DMS53 (cell line): ENCODE measurements at places on chromosomes 2 and 18.

DNA sequence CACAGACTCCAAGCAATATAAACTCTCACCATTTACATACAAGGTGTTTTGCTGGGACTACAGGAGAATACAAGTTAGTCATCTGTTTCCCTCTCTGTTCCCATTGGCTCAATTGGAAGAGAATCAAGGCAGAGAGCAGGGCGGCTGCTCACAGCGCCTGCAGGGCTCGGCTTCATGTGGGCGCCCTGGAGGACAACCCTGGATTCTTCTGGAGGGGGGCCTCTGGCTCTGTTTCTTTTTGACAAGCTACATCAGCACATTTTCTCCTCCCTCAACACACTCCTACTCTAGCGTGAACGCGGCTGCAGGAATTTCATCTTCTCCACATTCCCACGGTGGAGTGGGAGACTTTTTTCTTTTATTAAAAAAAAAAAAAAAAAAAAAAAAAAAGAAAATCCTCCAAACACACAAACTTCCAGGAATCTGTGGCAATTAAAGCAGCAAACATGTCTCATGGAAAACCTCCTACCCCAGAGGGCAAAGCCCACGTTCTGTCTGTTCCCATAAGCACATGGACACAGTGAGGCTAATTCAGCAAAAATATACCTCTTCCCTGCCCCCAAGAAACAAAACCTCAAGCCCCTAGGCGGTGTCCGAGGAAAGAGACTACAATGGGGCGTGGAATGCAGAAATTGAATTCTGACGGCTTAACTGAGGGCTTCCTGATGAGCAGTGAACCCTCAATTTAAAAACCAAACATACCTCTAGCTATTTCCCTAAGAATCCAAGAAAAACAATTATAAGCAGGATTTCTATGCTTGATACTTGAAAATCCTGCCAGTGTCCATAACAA lies 50.6 kb downstream of the PARD6G start:
- no peak for DNase-seq

DNA sequence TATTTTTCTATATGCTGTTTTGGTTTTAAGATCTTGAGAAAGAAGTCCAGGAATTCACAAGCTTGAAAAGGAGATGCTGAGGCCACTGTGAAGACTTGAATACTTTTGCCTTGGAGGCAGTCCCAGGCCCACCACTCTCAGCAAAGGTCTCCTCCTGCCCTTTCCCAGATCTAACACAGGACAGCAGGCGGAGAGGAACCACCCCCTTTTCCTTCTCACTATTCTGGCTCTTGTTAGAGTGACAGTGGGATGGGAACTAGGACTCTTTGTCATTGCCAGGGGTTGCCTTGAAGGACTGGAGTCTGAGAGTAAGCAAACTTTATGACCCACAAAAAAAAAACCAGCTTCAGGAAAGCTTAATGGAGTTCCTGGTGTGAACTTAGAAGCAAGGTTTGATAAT lies 54.7 kb downstream of the E2F6 start:
- no peak for DNase-seq

DNA sequence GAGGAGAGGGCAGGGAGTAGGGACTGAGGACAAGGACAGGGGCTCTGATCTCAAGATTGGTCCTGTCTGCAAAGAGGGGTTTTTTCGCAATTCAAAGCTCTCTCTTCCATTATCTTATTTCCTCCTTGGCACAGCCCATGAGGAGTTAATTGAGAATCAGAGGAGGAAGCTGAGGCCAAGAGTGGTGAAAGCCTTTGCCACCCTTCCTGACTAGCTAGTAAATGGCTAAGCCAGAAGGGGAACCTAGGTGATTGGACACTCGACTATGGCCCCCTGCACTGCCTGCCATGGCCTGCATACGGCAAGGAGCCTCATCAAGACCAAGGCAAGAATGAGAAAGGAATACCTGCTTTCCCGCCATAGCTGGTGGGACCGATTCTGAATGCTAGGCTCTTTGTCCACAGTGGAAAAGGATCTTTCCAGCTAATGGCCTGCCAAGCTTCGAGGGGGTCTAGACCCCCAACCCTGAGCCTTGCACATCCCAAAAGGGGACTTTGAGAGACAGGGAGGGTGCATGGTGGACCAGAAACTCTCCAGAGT lies 237.9 kb downstream of the HAUS1 start:
- no peak for DNase-seq

GRCh38 chr18:57343833-57344232 lies 8.5 kb upstream of the ST8SIA3 start:
- no peak for DNase-seq

- DNase-seq: peak; percentile 37
Measured at GRCh38 chr2:10079266-10079869, 843 bp downstream of the CYS1 start.

- no peak for DNase-seq
Measured at GRCh38 chr2:136130511-136130910, 12.6 kb upstream of the CXCR4 start.

DNA sequence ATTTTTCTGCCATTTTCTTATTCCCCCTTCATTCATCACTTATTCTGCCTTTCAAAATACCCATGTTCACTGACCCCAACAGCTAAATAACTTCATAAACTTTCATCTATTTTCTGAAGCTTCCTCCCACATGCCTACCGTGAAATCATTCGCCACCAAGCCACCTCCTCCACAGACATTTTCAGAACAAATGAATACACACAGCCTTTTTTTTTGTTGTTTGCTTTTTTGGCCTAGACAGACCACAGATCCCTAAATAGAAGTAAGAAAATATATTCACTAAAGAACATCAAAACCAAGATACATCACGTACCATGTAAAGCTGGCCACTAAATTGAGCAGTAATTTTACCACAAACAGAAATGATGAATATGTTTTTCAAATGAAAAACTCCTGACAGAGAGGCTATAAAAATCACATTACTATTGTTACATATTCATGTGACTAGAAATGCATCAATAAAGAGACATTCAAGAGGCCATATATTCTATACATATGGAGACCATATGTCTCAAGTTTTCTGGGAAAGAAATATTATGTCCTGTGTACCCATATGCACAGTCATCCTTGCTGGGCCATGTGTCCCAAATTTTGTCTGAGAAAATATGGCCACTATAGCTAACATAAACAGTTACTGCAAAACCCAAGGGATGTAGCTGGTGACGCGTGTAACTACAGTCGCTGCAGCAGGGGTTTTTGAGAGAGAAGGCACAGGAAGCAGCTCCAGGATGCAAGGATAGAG lies 200.3 kb downstream of the FBXO15 start:
- DNase-seq: no peak

GRCh38 chr2:190973726-190974628 lies 40.0 kb downstream of the STAT1 start:
- no peak for DNase-seq

DNA sequence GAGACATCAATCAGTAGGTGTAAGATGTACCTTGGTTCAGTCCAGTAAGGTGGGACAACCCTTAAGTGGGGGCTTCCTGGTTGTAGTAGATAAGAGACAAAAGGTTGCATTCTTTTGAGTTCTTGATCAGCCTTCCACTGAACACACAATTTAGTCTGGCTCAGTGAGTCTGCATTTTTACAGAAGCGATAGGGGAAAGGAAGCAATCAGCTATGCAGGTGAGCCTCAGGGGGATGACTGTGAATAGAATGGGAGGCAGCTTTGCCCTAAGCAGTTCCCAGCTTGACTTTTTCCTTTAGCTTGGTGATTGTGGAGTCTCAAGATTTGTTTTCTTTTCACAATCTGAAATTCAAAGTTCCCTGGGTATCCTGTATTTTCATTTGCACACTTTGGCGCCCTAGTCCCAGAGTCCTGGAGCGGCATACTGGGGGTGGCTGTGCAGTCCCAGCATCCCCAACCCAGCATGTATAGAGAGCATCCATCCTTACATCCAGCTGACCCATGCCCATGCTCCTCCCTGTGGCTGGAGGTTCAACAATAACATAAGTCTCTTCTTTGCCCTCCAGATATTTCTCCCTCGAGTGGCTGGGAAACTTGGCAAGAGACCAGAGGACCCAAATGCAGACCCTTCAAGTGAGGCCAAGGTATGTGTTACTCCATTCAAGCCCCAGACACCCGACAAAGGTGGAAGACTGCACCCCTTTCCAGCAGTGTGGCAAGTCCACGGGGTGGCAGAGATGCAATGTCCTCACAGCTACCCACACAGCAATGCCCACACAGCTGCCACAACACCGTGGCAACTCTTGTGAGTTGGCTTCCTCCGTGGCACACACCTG lies 20.1 kb upstream of the PRLH start:
- no peak for DNase-seq

DNA sequence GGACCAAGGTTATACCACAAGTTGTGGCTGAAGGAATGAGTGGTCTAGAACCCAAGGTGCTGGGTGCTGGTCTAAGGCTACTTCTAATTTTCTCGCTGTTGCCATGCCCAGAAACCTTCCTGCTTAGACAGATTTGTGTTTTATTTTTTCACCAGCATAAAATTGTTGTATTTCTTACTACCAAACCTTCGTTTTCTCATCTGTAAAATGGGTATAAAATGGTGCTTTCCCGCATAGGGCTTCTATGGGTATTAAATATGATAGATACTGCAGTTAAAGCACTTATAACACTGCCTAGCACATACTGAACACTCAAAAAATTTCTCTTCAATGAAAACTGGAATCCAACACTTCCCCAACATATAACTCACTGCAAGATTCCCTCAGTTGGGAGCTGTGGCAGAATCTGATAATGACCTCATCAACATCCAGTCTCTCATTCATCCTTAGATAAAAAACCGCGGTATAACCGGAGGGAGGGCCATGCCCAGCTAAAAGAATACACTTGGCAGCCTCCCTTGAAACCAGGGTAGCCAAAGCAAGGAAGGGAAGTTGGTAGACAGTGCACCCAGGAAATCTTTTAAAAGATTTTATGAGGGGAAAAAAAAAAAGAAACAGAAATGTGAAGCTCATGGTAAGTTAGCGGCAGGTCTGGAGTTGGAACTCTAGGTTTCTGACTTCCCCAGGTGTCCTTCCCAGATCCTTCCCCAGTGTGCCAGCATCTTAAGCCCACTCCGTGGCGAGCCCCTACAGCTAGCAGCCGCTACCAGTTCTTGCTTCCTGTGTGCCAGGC lies 1.2 kb downstream of the NEMP2 start:
- DNase-seq: peak; percentile 49

DNA sequence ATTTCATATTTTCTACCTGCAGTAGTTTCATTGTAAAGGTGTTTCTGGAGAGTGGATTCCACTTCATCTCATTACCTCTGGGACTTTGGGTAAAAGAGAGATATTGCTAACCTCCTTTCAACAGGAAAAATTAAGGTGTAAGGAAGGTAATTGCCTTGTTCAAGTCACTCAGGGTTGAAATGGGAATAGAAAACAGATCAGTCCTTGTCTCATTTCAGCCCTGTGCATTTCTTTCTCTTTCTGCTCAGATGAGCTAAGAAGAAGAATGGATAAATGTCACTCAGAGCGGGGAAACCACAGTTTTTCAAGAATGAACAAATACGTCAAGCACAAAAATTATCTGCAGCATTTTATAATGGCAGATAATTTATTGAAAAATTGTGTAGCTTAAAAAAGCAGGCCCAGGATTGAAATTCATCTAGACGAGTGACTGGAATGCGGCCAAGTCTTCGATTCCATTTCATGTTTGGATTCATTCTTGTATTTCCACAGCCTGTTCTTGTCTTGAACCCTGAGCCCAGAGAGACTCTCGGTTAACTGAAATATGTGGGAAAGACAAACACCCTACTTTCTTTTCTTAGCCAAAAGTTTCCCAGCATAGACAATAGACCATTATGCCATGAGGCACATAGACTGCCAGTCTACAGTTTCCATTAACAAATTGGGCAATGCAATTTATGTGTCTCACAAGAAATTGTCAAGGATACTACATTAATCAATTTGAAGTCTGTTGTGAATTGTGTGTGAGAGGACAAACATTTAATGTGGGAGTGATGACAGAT lies 107.9 kb downstream of the POLE4 start:
- no peak for DNase-seq

DNA sequence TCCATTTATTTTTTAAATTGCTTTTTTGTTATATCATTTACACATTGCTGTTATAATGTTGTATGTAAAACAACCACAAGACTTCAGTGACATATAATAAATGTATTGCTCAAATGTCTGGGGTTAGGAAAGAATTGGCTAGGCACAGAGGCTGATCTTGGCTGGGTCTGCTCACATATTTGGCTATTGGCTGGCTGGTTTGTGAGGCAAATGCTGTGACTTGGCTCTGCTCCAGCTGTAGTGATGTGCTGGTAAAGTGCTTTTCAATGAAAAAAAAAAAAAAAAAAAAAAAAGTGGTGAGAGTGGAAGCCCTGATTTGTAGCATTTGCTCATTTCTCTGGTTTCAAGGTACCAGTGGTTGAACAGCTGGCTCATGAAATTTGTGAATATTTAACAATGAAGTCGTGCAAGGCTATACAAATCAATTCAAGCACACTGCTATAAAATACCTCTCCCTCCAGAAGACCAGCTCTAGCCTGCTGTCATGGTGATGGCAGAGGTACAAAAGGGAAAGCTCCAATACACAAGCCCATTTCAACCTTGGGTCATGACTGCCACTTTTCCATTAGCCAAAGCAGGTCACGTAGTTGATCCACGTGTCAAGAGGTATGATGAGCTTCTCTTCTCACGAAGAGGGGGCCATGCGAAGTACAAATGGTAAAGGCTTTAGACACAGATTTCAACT lies 43.7 kb upstream of the RIT2 start:
- DNase-seq: peak; percentile 16

DNA sequence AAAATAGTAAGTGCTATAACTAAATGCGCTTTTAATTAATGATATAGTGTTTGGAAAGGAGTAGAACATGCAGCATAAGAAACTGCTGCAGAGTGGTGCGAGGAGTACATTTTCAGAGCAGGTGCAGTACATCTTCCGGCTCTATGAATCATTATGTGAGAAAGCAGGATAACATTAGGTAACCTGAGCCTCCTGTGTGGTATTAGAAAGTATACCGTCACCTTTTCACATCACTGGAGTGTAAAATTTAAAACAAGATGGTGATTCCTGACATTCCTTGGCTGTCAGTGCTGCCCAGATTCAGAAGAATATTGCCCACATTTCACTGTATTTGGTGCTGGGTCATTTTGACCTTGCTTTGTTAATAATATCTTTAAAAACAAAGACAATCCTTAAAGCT lies 7.8 kb upstream of the DYNC2LI1 start:
- peak; percentile 82 for DNase-seq

GRCh38 chr2:39370101-39370500 lies 67.0 kb downstream of the MAP4K3 start:
- no peak for DNase-seq

GRCh38 chr18:26468931-26469340 lies 79.4 kb downstream of the KCTD1 start:
- DNase-seq: peak; percentile 86

DNA sequence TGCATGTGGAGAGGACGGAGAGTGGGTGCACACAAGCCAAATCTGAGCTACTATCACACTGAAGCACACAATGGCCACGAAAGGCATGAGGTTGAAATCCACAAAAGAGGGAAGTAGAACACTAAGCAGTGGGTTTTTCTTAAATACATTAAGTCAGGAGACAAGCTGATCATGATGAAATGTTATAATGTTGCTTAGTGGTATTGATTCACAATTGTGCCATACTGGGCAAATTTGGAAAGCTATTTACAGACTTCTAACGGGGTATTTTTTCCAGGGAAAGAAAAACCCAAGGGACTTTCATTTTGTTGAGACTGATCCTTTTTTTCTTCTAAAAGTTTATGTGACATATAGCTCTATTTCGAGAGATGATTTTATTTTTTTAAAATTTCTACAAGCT lies 100.8 kb upstream of the CNGA3 start:
- no peak for DNase-seq

- DNase-seq: peak; percentile 96
Measured at GRCh38 chr2:207088276-207088675, 77.5 kb downstream of the KLF7 start.

GRCh38 chr2:220940646-220941045 lies 631.5 kb downstream of the EPHA4 start:
- DNase-seq: no peak
